GM23248 (cell line): ENCODE measurements at places on chromosomes 16 and 17. TPM values are rescaled to one million over a fixed set of nuclear protein-coding genes. Genes with fewer than 3 reads are reported as not detected.

GRCh38 chr16:86706726-86707125, 128.4 kb downstream of the FOXL1 start:
- no peak for DNase-seq

GRCh38 chr16:50708373-50709060, 15.1 kb downstream of the NOD2 start:
- no peak for DNase-seq

GRCh38 chr17:10034719-10035475, 129.8 kb upstream of the RCVRN start:
- no peak for DNase-seq

DNA sequence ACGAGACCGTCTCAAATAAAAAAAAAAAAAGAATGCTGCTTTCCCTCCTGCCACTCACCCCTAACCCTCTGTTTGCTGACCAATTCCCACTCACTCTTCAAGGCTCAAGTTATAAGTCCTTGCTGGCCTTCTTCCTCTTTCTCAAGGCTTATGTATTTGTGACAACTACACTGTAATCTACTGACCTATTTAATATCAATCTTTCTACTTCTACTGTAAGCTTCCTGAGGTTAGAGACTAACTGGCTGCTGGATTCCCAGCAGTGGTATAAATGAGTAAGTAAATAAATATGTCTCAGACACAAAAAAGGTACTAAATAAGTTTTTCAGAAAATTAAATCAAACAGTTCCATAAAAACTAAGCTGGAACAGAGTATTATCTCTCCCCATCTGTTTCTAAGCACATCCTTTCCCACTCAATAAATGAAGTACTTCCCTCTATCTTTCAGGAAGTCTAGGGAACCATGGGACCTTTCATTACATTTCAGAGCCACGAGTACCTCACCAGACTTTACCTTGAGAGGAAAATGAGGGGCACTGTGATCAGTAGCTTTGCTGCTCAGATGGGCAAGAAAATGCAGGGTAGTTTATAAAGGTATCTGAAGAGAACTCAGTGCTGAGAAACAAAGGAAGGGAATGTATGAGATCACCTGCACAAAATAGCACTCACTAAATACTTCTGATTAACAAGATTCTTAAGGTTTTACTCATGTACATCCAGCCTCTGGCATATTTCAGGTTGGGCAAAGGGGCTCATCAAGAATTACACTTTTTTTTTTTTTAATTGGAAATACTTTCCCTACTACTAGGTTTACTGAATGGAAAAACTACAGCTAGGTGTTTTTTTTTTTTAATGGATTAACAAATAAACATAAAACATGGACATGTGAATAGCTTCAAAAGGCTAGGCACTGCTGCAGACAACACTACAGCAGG, 10.8 kb downstream of the SSH2 start:
- DNase-seq = peak; percentile 62

- peak; percentile 68 for DNase-seq
These were observed 89.7 kb upstream of the CLEC18A start for GRCh38 chr16:69861292-69862030.

The HOXB2 gene
- total RNA-seq = 9.6 and 12.1 TPM in 2 replicates

- peak; percentile 71 for DNase-seq
These were observed 9.4 kb upstream of the MEOX1 start for GRCh38 chr17:43671031-43671692.

DNA sequence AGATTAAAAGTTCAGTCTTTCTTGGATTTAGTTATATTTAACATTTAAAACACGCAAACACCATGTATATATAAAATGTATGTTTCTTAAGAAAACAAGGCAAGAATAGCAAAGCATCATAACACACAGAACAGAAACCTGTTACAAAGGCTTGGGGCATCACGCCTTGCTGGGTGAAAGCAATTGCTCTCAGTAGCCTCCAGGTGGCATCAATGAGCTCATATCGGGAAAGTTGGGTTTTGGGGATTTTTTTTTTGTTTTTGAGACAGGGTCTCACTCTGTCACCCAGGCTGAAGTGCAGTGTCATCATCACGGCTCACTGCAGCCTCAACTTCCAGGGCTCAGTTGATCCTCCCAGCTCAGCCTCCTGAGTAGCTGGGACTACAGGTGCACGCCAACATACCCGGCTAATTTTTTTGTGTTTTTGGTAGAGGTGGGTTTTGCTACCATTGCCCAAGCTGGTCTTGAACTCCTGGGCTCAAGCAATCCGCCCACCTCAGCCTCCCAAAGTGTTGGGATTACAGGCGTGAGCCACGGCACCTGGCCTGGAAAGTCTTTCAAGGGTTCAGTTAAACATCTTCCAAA, 56.9 kb downstream of the CYB5D2 start:
- DNase-seq = peak; percentile 72

The KRT13 gene
- total RNA-seq = 0.76 TPM in 1 of 2 replicates, not detected in the other

GRCh38 chr16:54283725-54284318, 2.8 kb downstream of the IRX3 start:
- DNase-seq = no peak

The ELMO3 gene
- 1.5 and 1.6 TPM in 2 replicates for total RNA-seq

GRCh38 chr17:5247621-5248020, 13.0 kb upstream of the SCIMP start:
- no peak for DNase-seq

- no peak for DNase-seq
These were observed 39.8 kb downstream of the ABAT start for GRCh38 chr16:8714174-8714573.

The ZP2 gene
- not detected in 2 replicates for total RNA-seq

The KRT33A gene
- total RNA-seq = not detected in 2 replicates
